ENCODE measurements at places on chromosomes 1 and 21.

GRCh38 chr1:92482665-92483609 lies 3.8 kb downstream of the GFI1 start:
- DNase-seq = peak; percentile 17

- no peak for DNase-seq
Observed at GRCh38 chr1:91621907-91622306, 121.3 kb downstream of the CDC7 start.

- DNase-seq = peak; percentile 89
Observed at GRCh38 chr1:60972841-60973364, 109.5 kb upstream of the NFIA start.

- DNase-seq = no peak
Observed at GRCh38 chr1:107175102-107175909, 34.5 kb downstream of the NTNG1 start.

DNA sequence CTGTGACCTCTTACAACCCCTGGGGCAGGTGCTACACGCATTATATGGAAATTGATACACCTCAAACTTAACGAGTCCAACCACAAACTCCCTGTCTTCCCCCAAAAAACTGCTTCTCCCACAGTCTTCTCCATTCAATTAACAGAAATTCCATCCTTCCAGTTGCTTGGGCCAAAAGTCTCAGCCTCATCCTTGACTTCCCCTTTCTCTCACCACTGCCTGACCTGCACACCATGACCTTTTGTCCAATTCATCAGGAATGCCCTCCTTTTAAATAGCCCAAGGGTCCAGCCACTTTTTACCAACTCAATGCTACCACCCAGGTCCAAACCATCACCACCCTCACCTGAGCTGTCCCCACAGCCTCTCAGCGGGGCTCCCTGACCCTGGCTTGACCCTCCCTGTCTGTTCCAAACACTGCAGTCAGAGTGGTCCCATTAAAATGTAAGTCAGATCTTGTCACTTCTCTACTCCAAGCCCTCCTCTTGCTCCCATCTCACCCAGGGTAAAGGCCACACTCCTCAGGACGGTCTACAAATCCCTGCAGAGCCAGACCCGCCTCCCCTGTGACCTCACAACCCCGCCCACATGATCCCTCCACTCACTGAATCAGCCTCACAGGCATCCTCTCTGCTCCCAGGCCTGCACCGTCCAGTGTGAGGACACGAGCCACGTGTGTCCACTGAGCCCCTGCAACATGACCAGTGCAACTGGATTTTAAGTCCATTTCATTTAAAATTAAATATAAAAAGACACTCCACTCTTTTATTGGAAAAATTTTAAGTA lies 18.5 kb downstream of the KCNN3 start:
- no peak for DNase-seq

- DNase-seq = no peak
Observed at GRCh38 chr1:64848136-64848535, 103.3 kb downstream of the RAVER2 start.

- peak; percentile 48 for DNase-seq
Observed at GRCh38 chr1:114353262-114353661, 157.7 kb downstream of the TRIM33 start.
